ENCODE measurements at places on chromosomes 6 and 20.

GRCh38 chr6:94769197-94769596 lies 808.1 kb upstream of the MANEA start:
- DNase-seq: no peak

DNA sequence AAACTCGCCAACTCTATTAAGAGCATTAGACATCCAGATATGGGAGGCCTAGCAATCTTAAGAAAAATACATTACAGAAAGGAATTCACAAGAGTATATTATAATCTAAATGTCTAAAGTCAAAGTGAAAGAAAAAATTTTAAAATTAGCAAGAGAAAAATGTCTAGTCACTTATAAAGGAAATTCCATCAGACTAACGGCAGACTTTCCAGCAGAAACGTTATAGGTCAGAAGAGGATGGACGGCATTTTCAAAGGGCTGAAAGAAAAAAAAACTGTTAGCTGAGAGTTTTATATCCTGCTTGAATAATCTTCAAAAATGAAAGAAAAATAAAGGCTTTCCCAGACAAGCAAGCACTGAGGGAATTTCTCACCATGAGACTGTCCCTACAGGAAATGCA lies 269.0 kb downstream of the HDGFL1 start:
- no peak for DNase-seq

DNA sequence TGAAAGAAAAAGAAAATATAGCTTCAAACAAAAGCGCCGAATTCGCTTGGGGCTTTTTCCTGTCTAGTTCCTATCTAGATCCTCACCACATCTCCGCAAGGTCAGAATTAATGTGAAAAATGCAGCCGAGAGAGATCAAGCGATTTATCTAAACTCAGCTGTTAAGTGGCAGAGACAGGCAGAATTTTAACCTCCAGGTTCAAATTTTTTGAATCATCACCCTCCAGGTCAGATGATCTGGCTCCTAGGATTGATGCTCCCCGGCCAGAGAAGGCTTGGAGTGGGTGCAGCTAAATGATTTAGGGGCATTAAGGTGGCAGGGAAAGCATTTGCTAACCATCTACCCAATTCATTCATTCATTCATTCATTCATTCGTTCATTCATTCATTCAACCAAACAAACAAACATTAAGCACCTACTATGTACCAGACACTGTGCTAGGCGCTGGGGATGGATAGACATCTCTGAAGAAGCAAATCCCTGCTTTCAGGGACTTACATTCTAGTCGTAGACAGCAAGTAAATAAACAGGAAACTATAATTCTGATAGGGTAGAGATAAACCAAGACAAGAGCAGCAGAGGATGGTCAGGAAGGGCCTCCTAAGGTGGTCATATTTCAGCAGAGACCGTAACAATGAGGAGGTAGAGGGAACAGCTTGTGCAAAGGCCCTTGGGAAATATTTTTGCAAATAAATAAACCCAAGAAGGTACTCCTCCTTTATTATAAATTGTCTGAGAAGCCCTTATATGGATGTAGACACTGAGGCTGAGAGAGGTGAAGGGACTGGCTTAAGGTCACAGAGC lies 672 bp upstream of the UBE2V1 start:
- no peak for DNase-seq

DNA sequence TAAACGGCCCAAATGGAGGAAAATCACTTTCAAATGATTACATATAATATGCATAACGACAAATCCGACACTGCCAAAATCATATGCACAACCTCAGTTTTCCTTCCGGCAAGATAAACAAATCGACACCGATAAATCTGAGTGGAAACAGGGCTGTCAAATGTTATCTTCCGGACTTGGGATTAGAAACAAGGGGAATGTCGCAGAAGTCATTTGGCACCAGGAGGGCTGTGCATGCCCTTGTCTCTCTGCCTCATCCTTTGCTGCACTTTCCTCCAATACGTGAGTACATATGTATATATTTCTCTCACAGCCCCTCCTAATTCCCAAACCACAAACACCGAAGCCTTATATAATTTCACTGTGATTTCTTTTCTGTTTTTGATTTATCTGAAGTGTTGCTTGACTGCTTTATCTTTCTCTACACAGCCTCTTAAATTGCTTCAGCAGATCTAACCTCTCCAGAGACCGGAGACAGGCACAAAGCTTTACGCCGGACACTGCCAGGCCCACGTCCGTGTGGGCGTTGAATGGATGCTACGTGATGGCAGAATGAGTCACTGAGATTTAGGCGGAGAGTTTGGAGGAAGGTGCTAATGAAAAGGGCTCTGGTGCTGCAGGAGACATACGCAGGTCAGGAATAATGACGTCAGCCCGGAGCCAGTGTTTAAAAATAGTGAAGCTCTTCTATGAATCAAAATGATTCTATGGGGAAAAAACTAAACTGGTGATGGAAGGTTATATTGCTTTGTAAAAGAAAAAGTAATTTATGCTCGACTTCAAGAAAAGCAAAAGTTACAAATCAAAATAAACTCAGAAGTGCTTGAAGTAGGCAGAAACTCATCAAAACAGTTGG lies 21.0 kb upstream of the PRELID3B start:
- no peak for DNase-seq

DNA sequence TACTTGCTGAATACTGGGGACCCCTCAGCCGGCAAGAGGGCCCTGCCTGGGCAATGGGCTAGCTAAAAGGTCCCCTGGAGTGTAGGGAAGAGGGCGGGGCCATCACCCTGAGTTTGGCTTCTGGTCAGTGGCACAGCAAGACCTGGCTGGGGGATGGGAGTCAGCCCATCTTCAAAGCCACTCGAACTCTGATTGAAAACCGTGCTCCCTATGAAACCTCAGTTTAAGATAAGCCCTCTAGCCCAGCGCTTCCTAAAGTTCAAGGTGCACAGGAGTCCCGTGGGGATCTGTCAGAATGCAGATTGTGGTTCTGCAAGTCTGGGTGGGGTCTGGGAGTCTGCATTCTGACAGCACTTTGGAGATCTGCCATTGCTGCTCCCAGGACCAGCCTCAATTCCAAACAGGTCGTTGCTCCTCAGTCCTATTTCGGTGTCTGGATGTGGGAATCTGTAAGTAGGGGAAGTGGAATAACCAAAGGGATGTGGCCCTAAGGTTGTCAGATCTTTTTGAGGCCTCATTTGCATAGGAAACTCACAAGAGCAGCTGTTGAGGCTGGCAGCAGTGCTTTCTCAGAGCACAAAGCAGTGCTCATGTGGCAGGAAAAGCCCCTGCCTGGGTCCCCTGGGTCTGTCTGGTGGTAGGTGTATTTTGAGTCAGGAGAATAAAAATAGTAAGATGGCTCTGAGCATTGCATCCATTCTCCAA lies 85.3 kb upstream of the SCP2D1 start:
- no peak for DNase-seq

GRCh38 chr6:19892260-19892659 lies 55.1 kb downstream of the ID4 start:
- DNase-seq: no peak

DNA sequence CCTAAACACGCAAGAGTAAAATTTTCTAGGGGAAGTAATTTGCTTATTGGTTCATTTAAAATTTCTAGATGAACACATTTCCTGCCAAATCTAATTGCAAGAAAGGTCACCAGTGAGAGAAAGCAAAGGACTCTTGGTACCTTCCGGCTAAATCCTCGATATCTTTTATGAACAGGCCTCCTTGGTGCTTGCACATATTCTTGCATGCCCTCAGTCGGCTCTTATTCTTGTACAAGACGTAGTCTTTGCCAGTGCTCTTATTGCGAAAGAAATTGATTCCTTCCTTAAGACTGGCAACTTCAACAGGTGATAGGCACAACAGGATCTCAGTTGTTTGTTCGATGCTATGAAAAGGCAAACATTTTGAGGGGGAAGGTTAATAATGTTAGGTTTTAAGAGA lies 141.7 kb upstream of the CARMIL1 start:
- DNase-seq: no peak

GRCh38 chr6:163720460-163721235 lies 306.1 kb downstream of the QKI start:
- DNase-seq: no peak

DNA sequence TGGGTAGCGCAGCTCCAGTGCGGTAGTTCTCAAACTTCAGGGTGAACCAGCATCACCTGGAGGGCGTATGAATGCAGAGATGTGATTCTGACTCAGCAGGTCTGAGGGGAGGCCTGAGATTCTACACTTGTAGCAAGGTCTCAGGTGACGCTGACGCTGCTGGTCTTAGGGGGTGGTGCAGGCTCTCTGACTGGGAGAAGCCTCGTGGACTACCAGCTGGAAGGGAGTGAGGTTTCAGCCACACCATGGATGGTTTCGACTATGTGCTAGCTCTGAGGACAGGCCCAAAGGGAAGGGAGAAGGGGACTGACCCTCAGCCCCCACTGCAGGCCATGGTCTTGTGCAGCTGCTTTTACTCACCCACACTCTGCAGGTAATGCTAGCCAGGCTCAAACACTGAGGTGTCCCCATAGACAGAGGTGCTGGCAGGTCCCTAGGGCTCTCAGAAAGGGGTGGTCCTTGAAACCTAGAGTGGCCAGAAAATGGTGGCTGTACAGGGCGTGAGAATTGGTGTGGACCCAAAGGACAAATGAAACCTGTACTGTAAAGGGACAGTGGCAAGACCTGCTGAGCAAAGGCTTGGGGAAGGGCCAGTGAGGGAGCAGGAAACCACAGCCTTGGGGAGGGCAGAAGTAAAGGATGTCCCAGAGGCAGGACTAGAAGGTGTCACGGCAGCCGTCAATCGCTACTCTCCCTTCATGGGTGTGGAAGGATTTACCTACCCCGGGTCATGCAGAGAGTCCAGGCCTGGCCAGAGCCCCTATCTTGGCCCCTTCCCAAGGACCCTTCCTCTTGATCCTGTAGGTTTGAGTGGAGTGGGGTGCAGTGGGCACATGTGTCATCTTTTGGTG lies 52.7 kb downstream of the EBF4 start:
- no peak for DNase-seq

DNA sequence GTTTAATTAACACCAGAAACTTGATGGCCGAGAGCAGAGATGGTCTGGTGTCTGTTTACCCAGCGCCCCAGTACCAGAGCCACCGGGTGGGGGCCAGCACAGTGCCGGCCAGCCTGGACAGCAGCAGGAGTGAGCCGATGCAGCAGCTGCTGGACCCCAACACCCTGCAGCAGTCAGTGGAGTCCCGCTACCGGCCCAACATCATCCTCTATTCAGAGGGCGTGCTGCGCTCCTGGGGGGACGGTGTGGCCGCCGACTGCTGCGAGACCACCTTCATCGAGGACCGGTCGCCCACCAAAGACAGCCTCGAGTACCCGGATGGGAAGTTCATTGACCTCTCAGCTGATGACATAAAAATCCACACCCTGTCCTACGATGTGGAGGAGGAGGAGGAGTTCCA lies 73.7 kb downstream of the SYNDIG1 start:
- DNase-seq: no peak

- DNase-seq: no peak
These were observed 38.9 kb downstream of the SAMD5 start for GRCh38 chr6:147547369-147547902.

DNA sequence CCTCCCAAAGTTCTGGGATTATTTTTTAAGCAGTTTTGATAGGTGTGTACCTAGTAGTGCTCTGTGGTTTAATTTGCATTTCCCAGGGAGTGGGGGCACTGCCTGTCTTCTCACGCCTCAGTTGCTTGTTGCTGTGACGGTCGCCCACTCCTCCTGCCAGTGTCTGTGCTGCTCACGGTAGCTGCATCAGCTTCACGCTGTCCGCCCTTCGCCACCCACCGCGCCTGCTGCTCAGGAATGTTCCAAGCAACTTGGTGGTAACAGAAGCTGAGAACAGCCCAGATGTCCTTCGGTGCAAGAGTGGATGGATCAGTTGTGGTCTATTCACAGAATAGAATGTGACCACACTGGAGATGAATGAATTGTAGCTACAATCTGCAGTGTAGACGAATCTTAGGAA lies 22.9 kb downstream of the DNAJC5 start:
- no peak for DNase-seq

GRCh38 chr6:74087899-74088298 lies 391.9 kb downstream of the CD109 start:
- DNase-seq: no peak

- DNase-seq: no peak
These were observed 149.0 kb upstream of the FUT9 start for GRCh38 chr6:95866732-95867131.

DNA sequence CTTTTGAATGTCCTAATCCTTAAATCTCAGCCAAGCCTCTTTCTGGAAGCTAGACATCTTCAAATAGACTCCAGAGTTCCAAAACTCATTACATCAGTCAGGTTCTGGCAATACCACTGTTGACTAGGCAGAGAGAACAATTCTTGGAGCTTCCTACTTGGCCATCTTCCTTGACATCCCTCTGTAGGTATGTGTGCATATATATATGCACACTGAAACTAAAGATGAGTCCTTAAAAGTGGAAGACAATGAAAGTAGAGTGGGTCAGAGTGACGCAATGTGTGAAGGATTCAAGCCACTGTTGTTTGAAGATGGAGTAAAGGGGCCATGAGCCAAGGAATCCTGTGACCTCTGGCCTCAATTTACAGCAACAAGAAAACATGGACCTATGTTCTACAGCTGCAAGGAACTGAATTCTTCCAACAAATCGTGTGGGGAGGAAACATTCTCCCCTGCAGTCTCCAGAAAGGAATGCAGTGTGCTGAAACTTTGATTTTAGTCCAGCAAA lies 18.7 kb upstream of the DUSP22 start:
- no peak for DNase-seq

DNA sequence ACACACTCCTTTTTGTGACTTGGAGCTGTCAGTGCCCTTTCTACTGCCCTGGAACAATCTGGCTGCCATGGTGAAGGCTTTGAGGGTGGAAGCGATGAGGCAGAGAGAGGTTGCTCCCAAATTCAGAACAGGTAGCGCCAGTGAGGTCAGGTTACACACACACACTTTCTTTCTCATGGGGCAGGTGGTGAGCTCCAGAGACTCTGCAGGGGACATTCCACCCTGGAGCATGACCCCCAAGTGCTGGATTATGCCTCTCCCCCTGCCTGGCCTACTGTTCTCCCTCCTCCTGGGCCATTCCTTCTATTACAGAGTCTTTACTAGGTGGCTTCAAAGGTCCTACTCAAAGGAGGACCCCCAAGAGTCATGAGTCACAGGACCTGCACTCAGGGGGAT lies 98.0 kb downstream of the EYA2 start:
- DNase-seq: no peak

DNA sequence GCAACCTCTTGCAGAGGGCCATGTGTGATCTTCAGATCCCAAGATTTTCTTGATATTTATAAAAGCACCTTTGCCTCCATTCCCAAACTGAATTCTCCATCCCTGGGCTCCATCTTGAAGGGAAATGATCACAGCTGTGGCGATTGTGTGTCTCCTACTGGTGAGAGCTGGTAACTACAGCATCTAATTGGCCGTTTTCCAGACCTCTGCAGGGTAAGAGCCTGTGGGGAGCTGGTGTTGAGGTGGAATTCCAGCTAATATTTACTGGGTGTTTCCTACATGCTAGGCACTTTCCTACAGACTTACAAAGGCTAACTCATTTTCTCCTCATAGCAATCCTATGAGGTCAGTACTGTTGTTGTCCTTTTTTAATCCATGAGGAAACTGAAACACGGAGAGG lies 59.2 kb upstream of the FNDC1 start:
- DNase-seq: no peak

DNA sequence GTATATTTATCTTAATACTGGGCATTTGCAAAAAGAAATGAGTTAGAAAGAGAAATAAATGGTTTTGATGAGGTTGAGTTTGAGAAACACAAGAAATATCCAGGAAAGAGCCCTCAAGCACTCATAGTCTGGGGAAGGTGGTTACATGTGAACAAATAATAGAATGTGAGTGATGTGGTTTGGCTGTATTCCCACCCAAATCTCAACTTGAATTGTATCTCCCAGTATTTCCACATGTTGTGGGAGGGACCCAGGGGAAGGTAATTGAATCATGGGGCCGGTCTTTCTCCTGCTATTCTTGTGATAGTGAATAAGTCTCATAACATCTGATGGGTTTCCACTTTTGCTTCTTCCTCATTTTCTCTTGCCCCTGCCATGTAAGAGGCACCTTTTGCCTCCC lies 334.1 kb downstream of the COL12A1 start:
- no peak for DNase-seq
